ENCODE measurements at places on chromosomes 7 and 10. TPM values are rescaled to one million over a fixed set of nuclear protein-coding genes. Genes with fewer than 3 reads are reported as not detected.

The LRRTM3 gene
- total RNA-seq = not detected

The PCDH15 gene
- total RNA-seq = not detected

The NEBL gene
- 21.9 TPM for total RNA-seq

DNA sequence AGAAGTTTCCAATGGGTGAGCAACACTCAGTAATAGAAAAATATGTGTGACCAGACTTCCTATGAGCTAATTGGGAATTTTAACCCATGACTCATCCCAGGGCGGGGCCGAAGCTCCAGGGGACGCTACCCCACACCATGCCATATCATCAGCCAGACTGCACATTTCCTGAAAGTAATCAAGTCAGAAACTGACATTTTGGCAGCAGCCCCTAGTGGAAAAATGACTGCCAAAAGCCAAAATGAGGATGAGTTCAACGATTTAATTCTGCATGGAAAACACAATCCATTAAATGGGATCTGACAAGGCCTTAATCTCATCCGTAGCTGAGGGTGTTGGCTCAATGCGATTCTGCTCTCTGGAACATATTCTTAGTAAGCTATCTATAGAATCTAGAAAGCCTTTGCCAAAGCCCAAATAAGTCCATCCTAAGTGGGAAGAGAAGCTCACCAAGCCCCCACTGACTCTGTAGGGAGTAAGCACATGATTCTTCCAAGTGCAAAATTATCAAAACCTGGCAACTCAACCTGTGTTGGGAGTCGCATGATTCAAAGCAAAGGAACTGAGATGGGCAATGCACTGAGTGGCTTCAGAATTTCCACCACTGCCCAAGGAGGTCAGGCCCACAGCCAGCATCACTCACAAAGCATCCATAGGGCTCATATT lies 93.1 kb upstream of the PDE1C start:
- H3K36me3 ChIP-seq = no peaks in the 10 kb centered on the region
- H3K27ac ChIP-seq = no peak overlapping the region
- DNase-seq = peak; percentile 20
- H3K4me3 ChIP-seq = no peak overlapping the region
- H3K27me3 ChIP-seq = peaks cover 9% of the 10 kb centered on the region

DNA sequence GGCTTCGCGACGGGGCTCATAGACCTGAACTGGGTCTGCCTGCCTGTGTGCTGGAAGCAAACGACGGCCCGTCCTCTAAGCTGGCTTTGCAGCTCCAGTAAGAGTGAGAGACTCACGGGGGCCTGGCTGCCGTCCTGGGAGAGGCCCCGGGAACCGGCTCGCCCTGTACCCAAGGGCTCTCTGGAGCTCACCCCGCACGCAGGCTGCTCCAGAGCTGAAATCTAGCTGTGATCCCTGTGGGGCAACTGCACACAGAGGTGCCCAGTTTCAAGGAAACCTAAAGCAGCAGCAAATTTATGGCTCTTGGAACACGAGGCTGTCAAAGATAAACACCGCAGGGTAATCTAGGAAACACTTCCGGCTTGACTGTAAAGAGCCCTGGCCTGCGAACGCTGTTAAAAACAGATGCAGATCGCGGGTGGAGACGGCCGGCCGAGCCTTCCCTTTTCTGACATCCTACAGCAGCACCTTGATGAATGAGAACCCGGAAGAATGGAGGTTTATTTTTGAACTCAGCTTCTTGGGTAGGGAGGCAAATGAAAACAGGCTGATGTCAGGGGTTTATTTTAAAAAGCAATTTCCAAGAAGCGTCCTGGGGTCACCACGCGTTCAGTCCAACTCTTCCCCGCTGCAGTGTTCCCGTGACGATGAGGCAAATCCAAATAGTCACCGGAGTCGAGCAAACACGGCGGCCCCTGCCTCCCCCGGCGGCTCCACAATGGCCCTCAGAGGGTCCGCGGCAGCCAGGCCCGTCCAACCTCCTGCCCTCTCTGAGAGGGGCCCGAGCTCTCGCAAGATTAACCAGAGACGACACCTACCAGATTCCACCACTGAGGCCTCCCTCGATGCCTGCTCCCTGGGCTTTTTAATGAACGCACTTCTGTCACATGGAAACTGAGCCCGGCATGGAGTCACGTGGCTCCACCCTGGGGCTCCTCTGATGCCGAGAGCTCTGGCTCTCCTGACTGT lies 29.6 kb downstream of the AMZ1 start:
- H3K27me3 ChIP-seq = no peaks in the 10 kb centered on the region
- H3K4me3 ChIP-seq = no peak overlapping the region
- no peaks in the 10 kb centered on the region for H3K4me1 ChIP-seq
- no peak for DNase-seq
- peaks cover 11% of the 10 kb centered on the region for H3K36me3 ChIP-seq
- H3K27ac ChIP-seq = no peak overlapping the region

DNA sequence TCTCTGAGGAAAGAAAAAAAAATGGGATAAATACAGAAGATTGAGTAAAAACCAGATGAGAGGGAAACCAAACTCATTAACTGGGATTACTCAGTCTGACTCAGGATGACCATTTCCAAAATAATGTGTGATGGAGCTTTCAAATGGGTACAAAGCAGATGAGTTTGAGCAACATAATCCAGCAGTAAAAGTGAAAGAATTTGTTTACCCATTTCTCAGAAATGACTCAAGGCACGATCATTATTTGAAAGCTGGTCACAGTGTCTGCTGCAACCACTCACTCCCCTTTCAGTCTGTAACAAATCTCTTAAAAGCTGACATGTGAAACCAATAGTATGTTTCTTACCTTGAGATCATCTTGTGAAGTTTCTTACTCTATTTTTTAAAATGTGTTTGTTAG lies 104.7 kb upstream of the KLF14 start:
- DNase-seq = no peak
- no peaks in the 10 kb centered on the region for H3K27me3 ChIP-seq
- H3K36me3 ChIP-seq = no peaks in the 10 kb centered on the region
- no peak overlapping the region for H3K4me3 ChIP-seq
- H3K4me1 ChIP-seq = peaks cover 25% of the 10 kb centered on the region

Data from PC-9 (cell line).